CD4-positive, alpha-beta memory T cell (primary cell): ENCODE measurements at places on chromosomes 2 and 18. TPM values are rescaled to one million over a fixed set of nuclear protein-coding genes. Genes with fewer than 3 reads are reported as not detected.

- DNase-seq = no peak
Measured at GRCh38 chr2:60840880-60841279, 40.5 kb upstream of the REL start.

- DNase-seq = no peak
Measured at GRCh38 chr2:144350151-144350802, 169.6 kb downstream of the ZEB2 start.

- no peak for DNase-seq
Measured at GRCh38 chr2:8149985-8150539, 531.8 kb upstream of the ID2 start.

DNA sequence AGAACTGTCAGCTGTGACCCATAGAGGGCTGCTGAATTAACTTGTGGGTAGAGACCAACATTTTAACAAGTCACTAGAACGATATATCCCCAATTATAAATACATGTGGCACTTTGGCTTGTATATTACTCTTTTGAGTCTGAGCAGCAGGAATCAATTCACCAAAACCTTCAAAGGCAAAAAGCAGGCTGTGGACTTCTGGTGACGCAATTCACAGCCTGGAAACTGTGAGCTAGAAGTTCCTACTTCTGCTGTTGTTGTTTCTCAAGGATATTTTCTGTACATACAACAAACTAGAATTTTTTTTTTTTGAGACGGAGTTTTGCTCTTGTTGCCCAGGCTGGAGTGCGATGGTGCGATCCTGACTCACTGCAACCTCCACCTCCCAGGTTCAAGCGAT is 37.3 kb downstream of the PTCD3 start:
- no peak for DNase-seq

GRCh38 chr2:124289615-124290014 is 264.5 kb downstream of the CNTNAP5 start:
- no peak for DNase-seq

DNA sequence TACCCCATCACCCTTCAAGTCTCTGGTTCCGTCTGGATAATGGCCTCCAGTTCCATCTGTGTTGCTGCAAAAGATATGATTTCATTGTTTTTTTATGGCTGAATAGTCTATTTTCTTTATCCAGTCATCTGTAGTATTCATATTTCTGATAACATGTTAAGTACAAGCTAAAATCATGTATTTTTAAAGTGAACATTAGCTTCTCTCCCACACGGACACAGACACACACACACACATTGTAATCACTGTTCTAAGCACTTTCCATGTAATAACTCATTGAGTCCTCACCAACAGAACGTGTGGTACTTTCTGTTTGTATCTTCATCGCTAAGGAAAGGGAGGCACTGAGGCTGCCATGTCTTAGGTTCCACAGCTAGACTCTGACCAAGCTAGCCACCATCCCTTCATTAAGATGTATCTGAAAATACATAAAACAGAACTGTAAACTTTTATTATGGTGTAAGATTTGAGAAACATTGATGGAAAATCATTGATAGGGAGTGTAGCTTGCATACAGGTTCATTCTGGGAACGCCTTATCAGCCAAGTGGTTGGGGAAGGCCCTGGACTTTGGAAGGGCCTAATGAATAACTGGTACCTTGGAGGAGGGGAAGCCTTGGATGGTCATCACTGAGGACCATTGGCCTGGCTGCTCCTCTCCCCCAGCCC is 8.1 kb downstream of the NCK2 start:
- no peak for DNase-seq

- no peak for DNase-seq
Measured at GRCh38 chr18:75221397-75221796, 10.8 kb downstream of the TSHZ1 start.

DNA sequence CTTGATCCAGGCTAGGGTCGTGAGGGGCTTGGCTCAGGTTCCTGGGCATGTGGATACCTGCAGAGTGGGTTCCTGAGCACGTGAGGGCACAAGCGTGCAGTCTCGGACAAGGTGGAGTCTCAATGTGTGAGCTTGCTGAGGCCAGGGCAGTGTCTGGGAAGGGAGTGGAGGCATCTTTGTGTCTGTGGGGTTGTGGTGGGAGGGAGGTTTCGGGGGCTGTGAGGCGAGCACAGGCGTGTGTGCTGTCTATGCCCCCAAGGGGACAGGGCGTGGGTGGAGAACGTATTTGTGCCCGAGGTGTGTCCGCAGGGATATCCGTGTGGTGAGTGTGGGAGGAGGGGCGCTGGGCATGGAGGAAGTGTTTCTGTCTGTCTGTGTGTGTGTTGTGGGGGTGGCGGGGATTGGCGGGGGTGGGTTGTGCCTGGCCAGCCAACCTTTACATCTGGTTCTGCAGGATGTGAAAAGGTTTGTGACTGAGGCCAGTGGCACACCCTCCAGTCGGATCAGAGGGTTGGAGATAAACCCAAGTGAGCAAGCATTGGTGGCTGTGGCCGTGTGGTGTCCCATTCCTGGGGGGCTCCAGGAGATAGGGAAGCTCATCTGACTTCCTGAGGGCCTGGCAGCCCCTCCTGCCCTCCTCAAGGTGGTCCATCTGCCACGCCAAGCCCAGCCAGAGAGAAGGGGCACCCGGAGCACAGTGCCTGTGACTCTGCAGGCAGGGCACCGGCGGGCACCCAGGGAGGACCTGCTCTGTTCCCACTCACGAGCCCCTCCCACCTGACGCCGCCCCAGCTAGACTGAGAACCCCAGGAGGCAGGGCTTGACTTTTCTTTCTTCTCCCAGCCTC is 57.1 kb downstream of the ZFP36L2 start:
- peak; percentile 50 for DNase-seq

DNA sequence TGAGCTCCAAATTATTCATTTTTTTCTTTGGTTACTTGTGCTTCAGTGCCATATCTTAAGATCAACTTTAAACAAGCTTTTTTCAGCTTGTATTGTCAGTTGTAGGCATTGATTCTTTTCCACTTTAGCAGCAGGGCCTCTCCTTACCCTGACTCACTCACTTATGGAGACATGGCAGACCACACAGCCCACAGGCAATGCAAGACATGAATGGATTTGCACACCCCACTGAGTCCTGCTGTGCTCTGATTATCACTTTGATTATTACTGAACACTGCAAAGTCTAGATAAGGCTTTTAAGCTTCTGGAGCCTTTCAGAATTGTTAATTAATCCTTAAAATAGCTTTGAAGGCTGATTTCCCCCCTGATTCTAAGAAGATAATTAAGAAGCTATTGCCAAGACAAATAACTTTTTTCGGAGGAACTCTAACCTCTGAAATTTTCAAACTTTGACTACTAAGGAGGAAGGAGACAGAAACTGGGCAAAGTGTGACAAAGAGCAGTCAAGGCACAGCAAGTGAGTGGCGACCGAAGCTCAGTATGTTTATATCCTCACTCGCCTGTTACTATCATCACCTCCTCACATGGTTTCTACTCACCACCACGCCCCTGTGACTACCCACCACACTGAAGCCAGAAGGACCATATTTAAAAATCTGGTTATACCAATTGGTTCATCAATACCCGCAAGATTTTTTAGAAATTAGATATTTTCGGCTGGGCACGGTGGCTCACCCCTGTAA is 43.3 kb downstream of the CACNB4 start:
- DNase-seq = no peak

- DNase-seq = no peak
Measured at GRCh38 chr2:232273903-232274643, 104.5 kb upstream of the ALPP start.

DNA sequence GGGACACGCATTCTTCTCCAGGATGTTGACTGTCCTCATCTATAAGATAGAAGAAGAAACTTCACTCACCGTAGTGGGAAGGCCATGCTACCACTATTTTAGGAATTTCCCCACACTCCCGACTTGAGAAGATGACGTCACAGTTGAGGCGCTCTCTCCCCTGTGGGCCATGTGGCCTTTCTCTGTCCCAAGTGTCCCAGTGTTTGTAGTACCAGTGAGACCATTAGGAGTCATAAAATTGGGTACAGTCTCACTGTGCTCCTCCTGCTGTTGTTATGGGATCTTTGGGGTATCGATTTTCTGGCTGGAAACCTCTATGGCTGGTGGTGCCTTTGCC is 7.2 kb upstream of the SNTG2 start:
- no peak for DNase-seq

DNA sequence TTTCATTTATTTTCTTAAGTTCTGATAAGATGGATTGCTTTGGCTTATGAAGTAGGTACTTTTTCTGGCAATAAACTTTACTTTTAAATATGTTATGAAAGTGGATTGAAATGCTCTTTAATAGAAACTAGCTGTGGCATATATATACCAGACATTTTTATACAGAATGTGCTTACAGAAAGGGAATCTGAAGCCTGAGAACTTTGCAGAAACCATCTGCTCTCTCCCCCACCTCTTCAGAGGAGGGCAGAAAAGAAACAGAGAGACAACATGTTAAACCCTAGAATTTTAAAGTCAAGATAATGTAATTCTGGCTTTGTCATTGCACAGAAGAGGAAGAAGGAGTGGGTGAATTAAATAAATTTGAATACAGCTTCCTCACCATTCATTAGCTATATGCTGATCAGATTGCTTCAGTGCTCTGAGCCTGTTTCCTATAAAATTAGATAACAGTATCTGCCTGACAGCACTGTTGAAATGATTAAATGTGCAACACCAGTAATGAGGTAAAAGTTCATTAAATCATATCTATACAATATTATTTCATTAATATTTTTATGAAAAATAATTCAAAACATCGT is 247.3 kb downstream of the CNTNAP5 start:
- no peak for DNase-seq

MSTN gene
- total RNA-seq = not detected

XIRP2 gene
- not detected for total RNA-seq

ZNF2 gene
- 10.1 TPM for total RNA-seq
